T-helper 17 cell (primary cell): ENCODE measurements at places on chromosomes 13 and 19.

GRCh38 chr13:77494226-77494625 lies 41.3 kb upstream of the SCEL start:
- no peak for DNase-seq

GRCh38 chr13:77980592-77980991 lies 62.0 kb upstream of the EDNRB start:
- no peak for DNase-seq

GRCh38 chr13:111971891-111972780 lies 94.8 kb upstream of the SOX1 start:
- DNase-seq, result no peak

- no peak for DNase-seq
These were observed 98.5 kb upstream of the PABPC3 start for GRCh38 chr13:24997367-24997967.
